HL-60 (cell line): ENCODE measurements at places on chromosomes 2 and 18.

GRCh38 chr2:41393621-41394020 is 654.2 kb upstream of the PKDCC start:
- DNase-seq, result no peak

DNA sequence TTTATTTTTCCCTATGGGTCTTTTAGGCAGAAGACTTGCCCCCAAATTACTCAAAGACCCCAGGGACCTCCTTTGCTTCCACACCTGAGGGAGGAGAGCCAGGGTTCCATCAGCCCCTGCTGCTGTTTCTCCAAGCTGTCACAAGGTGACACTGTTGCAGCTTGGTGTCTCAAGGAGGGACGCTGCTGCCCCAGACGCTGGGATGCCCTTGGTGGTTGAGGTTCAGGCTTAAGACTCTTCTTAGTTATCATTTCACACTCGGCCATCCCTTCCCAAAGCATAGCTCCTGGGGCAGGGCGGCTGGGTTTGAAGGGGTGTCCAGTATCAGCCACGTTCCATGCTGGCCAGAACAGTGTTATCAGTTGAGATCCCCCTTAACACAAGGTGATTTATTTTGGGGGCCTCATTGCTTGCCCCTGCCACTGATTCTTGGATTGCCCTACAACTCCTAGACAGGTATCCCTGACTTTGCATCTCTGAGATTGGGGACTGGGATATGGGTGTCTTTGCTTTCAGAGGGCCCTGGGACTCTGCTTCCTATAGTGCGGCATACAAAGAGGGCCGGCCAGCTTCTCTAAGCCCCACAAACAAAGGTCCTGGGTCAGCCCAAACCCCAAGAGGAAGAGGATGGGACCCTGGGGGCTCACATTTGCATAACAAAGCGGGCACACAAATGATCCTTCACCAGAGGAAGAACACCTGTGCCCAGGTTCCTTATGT is 22.7 kb downstream of the GPR55 start:
- no peak for DNase-seq

DNA sequence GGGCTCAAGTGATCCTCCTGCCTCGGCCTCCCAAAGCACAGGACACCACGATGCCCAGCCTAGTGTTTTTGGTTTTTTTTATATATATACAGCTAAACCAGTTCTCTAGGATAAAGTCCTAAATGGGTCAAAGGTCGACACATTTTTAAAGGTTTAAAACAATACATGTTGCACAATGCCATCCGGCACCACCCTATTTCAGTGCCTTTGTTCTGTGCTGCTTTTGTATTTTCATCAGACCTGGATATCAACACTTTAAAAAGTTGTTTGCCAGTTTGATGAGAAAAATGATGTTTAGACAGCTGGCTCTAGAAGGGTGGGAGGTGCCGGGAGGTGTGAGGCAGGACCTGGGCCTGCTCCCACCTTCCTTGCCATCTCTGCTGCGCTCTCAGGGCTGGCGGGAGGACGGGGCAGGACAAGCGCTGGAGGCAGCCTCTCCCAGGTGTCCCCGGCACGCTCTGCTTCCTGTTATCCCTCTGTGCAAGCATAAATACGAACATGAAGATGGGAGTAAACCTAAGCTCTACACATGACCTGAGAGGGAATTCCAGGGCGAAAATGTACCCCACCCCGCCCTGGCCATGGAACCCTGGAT is 103.7 kb downstream of the HS6ST1 start:
- DNase-seq, result no peak

DNA sequence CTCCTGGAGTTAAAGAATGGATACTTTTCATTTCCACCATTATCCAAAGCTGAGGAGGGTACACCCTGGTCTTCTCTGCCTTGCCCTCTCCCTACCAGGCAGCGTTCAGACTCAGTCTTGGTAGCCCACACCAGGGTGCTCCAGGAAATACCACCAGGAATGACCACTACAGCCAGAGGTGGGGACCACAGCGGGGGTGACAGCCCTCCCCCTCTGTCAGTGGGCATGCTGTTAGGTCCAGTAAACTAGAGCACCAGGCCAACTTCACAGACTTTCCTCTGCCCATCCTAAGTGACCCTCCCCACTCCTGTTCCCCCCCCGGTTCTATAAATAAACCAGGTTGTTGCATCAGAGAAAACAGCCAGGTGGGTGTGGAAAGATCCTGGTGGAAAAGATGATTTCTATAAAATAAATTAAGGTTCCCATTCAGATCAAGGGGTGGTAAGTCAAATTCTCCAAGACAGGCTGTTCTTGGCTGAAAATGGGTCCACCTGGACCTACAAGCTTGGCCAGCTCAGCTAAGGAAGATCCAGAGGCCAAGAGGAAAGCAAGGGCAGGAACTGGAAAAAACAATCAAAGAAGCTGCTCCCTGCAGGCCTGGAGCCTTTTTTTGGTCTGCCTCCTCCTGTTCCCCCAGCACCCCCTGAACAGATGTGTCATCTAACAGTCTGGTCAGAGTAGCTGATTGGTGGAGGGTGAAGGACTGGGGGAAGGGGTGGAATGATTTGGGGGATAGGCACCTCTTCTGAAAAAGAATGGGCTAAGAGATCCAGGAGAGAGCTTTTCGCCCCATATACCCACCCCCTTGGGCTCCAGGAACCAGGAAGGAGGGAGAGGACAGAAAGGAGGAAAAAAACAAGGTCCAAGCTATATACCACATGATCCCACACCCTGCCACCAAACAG is 2.3 kb downstream of the RAB11FIP5 start:
- no peak for DNase-seq

DNA sequence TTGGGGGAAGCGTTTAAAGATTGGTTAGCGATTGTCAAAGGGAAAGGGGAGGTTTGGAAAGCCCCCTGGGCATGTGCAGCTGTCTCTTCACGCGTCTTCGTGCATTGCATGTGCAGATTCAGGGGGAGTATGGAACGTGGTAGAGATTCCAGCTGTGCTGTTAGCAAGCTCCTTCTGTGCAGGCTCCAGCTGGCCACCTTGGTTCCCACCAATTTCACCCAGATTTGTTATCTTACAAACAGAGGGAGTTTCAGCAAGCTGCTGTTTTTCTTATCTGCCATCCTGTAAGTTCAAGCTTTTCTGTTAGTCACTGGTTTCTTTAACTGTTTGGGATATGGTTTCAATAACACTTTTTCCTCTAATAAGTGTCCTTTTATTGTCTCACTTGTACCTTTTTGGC is 30.4 kb downstream of the FARP2 start:
- no peak for DNase-seq

DNA sequence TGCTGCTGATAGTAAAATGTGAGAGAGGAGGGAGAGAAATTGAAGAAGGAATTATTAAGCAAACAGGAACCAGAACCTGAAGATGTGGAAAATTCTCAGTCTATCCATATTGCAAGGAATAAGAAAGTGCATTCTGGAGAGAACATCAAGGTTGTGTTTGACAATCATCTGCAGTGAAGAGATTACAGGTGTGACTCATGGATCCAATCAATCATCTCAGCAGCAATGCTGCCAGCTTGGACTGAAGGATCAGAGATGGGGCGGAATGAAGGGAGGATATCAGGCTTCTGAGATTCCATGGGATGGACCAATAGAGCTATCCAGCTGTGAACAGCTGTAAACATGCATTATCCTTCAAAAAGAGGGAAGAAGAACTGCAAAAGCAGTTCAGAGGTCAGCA is 247.3 kb downstream of the LPIN1 start:
- no peak for DNase-seq

DNA sequence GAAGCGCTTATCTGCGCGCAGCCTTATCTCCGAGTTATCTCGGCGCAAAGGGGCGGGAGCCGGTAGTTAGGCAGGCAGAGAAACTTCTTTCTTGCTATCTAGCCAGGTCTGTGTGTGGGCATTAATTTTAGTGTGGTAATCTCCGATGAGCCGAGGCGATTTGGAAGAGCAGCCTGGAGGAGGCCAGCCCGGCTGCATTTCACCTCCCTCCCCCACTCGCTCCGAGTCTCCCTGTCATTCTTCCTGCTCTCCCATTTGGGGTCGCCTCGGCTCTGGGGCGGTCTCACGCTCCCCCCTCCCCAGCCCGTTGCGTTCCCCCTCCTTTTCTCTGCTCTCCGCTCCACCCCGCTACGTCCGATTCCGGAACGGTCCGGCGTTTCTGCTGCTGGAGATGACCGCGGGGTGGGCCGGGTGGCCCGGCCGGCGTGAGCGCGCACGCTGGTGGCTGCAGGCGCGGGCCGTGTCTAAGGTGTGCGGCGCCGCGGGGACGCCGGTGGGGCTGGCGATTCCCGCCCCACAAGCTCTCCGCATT is 566 bp downstream of the GATA6 start:
- no peak for DNase-seq

DNA sequence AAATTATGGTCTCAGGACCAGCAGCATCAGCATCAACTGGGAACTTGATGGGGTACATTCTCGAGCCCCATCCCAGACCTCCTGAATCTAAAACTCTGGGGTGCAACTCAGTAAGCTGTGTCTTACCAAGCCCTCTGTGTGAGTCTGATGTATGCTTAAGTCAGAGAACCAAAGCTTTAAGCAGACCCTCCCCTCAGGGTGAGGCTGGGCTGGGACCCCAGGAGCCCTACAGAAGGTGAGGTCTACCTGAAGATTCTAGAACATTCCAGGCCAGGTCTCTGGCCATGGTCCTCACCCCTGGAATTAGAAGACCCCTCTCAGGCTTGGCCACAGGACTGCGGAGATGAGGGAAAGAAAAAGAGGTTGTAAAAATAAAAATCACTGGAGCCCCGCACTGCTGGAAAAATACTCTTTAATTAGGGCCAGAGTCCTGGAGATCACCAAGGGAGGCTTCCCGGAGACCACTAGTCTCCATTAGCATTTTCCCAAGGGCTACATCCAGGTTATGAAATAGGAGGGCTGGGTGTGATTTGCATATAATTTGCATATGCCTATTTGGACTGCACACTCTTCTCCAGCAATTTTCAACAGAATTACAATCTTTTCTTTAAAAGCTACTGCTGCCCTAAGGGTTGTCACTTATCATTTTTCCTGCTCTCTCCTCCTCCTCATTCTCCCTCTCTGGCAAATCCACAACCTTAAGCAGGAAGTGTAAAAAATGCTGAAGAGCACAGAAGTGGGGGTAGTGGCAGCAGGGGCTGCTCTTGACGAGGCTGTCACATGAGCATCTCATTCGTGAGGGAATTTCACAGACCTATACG is 100.2 kb downstream of the ZBTB7C start:
- DNase-seq, result no peak
